Fibroblast of skin of back (primary cell): ENCODE measurements at places on chromosomes 4 and X.

DNA sequence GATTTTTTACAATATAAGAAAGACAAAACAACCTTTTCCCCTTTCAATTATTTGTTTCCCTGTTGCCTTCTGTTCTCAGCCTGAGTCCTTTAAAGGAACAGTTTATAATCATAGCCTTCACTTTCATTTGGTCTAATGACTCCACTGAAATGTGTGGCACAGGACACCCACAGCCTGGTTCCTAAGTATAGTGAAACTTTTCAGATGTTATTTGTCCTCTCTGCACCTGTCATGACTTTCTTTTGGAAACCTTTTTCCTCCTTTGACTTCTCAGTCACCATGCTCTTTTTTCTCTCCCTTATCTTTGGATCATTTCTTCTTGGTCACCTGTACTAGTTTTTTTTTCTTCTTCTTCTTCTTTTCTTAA is 237.8 kb upstream of the ANXA3 start:
- no peak for DNase-seq

GRCh38 chr4:56475917-56476316 is 8.5 kb downstream of the SRP72 start:
- DNase-seq = no peak

GRCh38 chrX:107465932-107466620 is 16.6 kb downstream of the FRMPD3 start:
- DNase-seq = no peak

- peak; percentile 85 for DNase-seq
These were observed 139.6 kb downstream of the SOWAHB start for GRCh38 chr4:76758290-76758882.

DNA sequence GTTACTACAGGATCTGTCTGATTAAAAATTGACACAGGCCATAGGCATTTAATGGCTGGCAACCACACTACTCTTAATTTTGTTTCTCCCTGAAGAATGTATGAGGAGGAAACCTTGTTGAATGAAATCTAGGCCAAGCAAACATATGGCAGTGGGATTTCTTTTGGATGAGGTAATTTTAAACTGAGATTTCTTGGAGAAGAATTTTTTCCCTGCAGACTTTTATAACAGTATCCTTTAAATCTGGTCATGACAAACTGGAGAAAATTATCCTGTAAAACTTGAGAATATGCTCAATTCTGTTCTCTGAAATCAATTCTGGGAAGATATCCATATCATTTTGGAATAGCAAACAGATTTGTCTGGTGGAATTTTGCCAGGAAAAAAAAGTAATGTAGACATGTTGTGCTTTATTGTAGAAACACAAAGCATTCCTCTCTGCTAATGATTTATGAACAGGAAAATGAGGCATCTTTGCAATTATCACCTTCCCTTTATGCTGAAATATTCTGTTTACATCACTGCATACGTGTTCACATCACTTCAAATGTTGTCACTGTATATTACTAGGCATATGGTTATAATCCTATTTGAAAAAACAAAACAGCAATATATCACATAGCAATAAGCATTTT is 108.3 kb upstream of the ARSJ start:
- peak; percentile 95 for DNase-seq

DNA sequence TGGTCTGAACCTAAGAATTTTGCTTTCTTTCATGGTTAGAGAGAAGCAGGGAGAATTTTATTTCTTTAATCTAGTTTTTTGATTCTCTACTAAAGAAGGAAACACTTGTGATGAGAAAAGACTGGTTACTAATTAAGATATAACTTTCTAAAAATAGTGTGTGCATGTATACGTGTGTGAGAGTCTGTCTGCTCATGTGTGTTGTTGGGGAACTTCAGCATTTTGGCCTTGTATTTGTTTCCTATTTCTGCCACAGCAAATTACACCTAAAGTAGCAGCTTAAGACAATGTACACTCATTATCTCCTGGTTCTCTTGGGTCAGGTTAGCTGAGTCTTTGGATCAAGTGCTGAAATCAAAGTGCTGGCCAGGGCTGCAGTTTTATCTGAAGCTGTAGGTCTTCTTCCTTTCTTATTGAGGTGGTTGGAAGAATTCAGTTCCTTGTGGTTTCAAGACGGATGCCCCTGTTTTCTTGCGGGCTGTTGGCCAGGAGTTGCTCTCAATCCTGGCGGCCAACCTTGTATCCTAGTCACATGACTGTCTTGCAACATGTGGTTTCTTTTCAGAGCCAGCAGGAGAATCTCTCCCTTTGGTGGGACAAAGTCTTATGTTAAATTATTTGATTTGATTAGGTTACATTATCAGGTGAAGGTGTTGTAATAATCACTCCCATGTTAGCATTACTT is 188.4 kb upstream of the CLNK start:
- DNase-seq = no peak

- no peak for DNase-seq
These were observed 75.9 kb downstream of the INTS12 start for GRCh38 chr4:105632599-105632998.

GRCh38 chrX:81255876-81256275 is 54.0 kb downstream of the SH3BGRL start:
- no peak for DNase-seq

DNA sequence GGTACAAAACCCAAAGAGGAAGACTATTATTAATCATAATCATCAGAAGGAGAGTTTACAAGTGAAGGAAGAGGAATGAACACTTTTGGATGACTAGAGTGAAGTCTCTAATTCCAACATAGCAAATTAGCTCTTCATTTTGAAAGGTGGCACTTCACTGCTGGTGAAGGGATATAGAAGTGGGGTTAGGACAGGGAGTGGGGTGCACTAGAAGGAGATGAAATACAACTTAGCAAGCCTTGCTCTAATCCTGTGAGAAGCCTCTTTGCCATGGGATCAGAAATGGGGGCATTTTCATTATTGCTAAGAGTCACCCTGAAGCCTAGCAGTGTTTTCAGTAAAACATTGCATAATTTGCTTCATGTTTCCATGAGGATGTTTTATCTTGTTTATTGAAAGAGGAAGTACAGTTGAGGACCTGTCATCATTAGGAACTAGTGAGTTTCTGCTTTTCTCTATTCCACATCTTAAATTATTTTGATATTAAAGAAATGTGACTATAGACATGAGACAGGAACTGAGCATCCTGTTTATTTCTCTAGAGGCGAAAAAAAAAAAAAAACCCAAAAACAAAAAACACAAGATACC is 9.3 kb upstream of the GRPR start:
- DNase-seq = no peak

- DNase-seq = peak; percentile 43
These were observed 181.3 kb upstream of the STK26 start for GRCh38 chrX:131841496-131842437.

DNA sequence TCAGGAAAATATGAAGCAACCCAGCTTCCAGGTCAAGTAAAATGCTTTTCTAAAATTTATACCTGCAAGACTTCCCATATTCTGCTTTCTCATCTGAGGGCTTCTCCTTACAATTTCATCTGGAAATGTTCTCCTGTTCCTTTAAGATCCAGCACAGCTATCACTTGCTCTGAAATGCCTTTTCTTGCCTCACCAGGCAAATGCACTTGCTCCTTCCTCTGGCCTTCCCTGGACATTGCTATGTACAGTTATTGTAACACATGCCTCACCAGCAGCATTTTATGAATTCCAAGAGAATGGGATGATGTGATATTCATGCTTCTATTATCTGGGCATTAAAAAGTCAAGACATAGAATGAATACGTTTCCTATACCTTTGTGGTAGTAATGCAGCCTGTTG is 842.1 kb upstream of the INTU start:
- DNase-seq = peak; percentile 48

DNA sequence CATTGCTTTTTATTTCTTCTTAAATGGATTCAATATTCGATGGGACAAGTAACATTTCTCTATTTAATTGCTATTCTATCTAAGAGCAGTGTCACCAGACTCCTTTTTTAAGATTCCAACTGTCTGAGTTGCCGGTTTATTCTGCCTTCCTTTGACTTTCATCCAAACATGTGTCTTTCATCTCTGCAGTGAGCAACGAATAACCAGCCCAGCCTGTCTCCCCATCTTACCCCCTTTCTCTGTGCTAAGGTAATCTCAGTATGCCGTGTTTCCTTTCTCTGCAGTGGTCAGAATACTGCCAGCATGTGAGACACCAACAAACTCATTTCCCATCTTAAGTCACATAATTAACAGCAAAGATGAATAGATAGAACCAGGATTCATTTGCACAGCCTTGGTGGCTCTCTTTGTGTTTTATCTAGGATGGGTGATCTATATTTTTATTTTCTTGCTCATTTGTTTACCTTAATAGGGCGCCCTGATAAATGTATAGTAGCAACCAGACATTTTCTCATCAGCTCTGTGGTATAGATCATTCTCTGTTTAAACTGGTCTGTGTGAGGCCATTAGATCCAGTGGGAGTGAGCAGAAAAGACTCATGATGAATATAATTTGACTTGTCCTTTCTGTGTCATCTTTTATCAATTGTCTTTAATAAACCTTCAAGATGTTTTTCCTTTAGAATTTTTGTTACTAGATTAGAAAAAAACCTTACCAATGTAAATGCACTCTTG is 394.8 kb upstream of the IGFBP7 start:
- peak; percentile 24 for DNase-seq

DNA sequence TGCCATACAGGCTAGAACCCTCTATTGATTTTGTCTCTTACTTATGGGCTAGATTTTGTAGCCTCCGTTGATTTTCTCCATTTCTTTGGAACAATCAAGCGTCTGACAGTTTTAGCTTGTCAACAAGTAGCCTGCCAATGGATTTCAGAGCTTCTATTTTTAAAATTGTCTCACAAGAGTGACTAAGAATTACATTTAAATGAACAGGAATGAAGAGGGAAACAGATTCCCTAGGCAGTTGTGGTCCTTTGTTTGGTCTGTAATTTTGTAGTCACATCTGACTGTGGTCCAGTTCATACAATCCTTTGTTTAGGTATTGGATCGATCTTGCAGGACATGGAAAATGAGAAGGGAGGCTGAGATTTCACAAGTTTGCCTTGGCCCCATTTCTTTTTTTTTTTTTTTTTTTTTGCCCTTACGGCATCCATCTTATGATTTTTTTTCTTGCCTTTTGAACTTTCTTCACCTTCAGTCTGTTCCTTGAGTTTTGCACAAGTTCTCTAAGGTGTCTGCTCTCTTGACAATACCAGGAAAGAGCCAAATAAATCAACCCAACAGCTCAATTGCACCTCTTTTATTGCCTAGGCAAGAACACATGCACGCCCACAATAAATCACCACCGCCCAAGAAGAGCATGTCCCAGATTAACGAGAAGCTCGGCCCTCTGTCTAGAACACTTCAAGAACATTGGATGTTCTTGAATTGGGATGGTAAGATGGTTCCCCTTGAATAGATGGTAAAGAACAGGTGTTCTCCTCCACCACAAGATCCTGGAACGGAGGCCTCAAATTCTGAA is 86.5 kb upstream of the EGFL6 start:
- DNase-seq = peak; percentile 46

GRCh38 chrX:100625985-100626491 is 10.6 kb downstream of the TSPAN6 start:
- DNase-seq = no peak

DNA sequence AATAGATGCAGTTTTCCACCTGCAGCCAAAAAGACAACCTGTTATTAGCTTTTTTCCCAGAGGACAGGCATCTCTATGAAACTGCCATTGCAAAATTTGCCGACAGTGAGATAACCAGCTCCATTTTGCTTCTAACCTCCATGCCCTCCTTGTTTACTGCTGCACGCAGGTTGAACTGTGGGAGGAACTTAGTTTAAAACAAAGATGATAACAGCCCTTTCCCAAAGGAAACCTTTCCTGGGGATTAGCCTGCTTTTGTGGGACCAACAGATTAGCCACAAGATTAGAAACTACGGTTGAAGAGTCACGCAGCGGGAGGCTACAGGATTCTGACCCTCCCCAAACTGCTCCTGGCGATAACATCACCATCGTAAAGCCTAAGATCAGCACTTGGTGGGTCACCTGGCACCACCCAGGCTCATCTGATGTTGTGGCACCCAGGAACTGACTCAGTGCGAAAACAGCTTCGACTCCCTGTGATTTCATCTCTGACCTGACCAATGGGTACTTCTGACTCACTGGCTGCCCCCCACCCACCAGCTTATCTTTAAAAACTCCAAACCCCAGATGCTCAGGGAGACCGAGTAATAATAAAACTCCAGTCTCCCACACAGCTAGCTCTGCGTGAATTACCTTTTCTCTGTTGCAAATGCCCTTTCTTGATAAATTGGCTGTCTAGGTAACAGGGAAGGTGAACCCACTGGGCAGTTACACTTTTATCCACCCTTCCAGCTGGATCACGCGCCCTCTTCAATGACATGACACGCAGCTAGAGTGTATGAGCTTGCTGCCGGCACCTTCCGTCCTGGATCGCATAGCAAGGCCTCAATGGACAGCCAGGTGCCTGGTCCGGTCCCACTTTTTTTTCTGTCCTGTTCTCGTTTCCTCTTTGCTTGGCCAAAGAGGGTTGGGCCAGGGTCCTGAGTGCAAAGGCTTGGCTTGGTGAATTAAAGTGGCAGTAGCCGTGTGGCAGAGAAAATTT is 27.2 kb downstream of the NOP14 start:
- DNase-seq = peak; percentile 22

DNA sequence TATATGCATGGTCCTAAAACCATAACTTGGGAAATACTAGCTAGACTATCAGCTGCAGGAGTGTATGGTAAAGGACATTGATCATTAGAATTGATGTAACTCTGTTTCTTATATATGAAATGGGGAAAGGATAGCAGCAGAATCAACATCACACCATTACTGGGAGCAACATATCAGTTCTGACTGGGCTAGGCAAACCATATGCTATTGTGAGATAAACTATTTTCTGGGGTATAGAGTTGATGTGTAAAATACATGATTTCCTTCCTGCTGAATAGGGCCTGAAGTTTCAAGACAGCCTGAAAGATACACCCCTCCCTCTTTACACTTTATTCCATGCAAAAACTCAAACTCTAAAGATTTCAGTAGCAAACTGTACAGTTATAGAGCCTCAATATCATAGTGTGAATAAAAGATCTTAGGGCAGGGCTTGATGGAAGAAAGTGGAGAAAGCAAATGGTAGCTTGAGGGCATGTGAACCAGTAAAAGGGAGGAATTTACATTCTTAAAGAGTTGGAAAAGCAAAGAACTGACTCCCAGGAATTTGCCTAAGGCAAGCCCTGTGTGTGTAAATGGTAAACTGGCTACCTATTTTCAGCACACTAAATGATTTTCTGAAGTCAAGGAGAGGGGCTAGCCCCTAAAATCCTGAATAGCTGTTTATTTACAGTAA is 404.1 kb downstream of the MAPK10 start:
- peak; percentile 38 for DNase-seq

GRCh38 chrX:38305971-38306370 is 21.3 kb downstream of the RPGR start:
- no peak for DNase-seq

GRCh38 chr4:186651624-186652023 is 72.0 kb downstream of the FAT1 start:
- peak; percentile 51 for DNase-seq

- DNase-seq = peak; percentile 68
These were observed 25.0 kb downstream of the TACC3 start for GRCh38 chr4:1746265-1746691.

- DNase-seq = no peak
These were observed 29.6 kb upstream of the AP1AR start for GRCh38 chr4:112201915-112202505.

DNA sequence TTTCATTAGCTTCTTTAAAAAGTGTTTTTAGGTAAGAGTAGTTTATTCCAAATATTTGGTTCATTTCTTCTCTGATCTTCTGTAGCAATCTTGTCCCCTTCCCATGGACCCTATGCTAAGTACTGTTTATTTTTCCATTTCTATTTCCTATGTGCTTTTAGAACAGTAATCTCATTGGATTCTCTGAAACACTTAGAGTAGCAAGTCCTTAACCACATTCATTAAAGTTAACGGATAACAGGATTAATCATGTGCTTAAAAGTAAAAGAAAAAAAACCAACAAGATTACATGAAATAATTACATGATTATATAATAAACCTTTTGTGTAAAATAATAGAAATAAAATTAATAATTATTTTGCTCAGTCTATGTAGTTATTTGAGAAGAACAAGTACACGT is 929.7 kb downstream of the C4orf33 start:
- DNase-seq = no peak
